ENCODE measurements at places on chromosomes 2 and 18.

DNA sequence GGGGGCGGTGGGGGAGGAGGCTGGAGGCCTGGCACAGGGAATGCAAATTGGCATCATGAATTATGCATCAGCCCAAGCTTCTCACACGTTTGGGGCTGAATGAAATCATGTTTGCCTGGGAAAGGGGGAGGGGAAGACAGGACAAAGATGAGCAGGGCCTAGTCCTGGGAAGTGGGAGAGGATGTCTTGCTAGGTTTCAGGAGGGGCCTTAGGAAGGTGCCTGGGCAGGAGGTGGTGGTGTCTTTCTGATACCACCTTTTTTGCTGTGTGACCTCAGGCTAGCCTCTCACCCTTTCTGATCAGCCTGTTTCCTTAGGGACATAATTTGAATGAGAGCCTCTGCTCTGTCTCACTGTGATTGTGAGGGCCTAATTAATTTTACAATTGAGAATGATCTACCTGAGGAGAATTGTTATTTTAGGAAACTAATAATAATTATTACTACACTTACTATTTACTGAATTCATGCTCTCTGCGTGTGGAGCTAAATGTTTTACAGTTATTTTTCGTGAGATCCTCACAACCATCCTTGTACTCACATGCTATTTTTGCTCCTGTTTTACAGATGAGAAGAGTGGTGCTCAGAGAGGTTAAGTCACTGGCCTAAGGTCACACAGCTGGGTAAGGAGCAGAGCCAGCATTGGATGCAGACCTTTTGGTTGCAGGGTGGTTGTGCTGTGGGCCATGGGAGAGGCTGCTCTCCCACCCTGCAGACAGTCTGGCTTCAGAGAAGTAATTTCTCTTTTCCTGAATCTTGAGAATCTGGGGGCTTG is 39.6 kb downstream of the INHBB start:
- DNase-seq: no peak

GRCh38 chr2:239576784-239577685 is 176.2 kb upstream of the HDAC4 start:
- no peak for DNase-seq

- no peak for DNase-seq
Measured at GRCh38 chr2:128366713-128367511, 48.2 kb upstream of the HS6ST1 start.

DNA sequence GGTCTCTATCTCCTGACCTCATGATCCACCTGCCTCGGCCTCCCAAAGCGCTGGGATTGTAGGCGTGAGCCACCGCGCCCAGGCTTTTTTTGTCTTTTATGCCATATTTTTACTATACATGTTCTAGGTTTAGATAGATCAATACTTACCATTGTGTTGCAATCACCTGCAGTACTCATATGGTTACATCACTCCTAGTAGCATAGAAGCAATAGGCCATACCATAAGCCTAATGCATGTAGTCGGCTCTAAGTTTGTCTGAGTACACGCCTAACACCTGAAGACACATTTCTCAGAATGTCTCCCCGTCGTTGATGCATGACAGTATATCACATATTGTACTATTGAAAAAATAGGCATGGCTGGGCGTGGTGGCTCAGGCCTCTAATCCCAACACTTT is 27.1 kb upstream of the TGIF1 start:
- no peak for DNase-seq

DNA sequence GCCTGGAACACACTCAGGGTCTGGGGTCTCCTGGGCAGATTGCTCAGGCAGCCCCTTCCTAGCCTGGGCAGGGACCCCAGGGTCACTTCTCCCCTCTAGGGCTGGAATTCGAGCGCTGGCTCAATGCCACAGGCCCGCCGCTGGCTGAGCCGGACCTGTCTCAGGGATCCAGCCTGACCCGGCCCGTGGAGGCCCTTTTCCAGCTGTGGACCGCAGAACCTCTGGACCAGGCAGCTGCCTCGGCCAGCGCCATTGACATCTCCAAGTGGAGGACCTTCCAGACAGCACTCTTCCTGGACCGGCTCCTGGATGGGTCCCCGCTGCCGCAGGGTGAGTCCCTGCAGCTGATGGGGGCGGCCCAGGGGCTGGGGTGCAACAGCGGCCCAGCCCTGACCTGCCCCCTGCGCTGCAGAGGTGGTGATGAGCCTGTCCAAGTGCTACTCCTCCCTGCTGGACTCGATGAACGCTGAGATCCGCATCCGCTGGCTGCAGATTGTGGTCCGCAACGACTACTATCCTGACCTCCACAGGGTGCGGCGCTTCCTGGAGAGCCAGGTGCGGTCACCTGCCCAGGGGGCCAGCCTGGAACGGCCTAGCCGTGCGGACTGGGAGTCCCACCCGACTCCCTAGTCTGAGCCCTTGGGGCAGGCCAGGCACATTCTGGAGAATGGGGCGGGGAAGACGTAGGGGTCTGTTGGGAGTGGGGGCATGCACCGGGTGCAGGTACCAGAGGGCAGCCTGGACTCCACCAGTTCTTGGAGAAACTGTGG is 8.3 kb downstream of the RNPEPL1 start:
- no peak for DNase-seq

- no peak for DNase-seq
Measured at GRCh38 chr2:196322973-196323810, 151.8 kb upstream of the STK17B start.

- peak; percentile 15 for DNase-seq
Measured at GRCh38 chr2:42464631-42465030, 29.2 kb downstream of the KCNG3 start.

GRCh38 chr2:79729532-79729931 is 216.7 kb downstream of the CTNNA2 start:
- DNase-seq: no peak

DNA sequence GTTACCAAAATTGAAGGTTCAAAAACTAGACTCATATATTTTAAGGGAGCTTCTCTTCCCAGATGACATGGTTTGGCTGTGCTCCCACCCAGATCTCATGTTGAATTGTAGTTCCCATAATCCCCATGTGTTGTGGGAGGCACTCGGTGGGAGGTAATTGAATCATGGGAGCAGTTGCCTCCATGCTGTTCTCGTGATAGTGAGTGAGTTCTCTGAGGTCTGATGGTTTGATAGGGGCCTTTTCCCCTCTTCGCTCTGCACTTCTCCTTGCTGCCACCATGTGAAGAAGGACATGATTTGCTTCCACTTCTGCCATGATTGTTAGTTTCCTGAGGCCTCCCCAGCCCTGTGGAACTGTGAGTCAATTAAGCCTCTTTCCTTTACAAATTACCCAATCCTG is 140.1 kb downstream of the MAIP1 start:
- peak; percentile 11 for DNase-seq

DNA sequence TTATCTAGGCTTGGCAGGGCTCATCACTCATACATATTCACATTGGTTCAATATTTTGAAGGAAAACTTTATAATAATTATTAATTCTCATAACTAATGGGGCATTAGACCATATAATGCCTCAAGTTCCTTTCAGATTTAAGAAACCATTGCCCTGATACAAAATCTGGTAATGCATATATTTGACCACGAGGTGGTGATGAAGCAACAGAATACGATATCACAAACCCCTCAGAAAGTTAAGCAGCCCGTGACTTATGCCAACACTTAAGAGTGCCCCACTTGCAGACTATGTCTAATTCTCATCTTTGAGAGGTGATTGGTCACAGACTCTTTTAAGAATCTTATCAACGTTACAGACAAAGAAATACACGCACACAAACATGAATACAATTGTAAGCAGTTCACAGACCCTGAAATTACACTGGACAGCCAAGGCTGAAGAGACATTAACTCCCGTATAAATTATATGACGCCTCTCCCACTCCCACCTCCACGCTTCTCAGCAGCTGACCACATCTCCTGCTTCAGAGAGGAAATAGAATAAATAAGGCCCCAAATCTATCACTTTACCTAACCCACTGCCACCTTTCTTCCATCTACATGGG is 20.7 kb upstream of the DNAH6 start:
- DNase-seq: peak; percentile 61

GRCh38 chr18:58769321-58769720 is 95.4 kb upstream of the ZNF532 start:
- DNase-seq: no peak

- no peak for DNase-seq
Measured at GRCh38 chr18:48819276-48819675, 131.5 kb downstream of the SMAD7 start.

- no peak for DNase-seq
Measured at GRCh38 chr18:37657493-37657892, 91.9 kb upstream of the CELF4 start.

- DNase-seq: peak; percentile 83
Measured at GRCh38 chr2:157875641-157876065, 477 bp downstream of the ACVR1 start.

DNA sequence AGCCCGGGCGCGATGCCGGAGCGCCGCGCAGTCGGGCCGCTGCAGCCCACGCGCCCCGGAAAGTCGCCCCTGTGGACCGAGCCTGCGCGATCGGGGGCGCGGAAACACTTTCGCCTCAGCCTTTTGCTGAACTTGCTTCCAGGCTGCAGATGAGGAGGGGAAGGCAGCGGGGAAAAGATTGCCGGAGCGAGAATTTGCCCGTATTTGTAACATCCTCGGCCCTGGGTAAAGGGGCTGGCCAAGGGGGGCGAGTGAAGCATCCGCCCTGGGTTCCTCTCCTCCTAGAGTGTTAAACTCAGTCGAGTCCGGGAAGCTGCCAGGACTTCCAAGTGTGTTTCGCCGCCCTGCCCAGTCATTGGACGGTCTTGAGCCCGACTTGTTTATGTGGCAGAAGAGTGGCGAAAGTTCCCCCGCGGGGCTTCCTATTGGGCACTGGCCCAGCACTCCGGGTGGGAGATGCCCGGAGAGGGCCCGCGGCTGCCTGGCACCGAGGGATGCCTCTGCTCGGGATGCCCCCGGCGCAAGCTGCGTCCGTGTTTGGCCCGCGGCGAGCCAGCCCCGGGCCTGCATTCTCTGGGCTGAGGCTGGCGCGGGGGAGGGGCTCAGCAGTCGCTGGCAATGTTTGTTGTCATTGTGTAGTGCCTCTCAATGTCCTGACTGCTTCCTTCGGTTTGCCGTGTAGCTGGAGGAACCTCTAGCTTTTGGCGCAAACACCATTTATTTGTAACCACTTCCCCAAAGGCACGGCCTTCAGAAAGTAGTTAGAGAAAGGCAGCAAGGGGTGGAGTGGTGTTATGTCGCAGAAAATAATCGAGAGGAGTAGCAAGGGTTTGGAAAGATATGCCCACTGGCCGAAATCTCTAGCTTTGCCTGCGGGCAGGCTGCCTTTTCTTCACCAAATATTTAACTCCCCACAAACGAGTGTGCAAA is 1.1 kb downstream of the CYBRD1 start:
- peak; percentile 65 for DNase-seq

DNA sequence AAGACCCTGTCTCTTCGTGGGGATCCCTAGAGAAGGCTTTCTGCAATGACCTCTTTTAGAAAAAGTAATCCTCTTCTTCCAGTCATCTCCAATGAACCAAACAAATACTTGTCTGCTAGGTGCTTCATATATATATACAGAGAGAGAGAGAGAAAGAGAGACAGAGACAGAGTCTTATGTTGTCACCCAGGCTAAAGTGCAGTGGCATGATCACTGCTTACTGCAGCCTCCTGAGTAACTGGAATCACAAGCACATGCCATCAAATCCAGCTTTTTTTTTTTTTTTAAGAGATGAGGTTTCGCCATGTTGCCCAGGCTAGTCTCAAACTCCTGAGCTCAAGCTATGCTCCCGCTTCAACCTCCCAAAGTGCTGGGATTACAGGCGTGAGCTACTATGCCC is 18.6 kb upstream of the PKDCC start:
- DNase-seq: no peak

GRCh38 chr2:103268841-103269498 is 507.1 kb downstream of the TMEM182 start:
- DNase-seq: no peak

DNA sequence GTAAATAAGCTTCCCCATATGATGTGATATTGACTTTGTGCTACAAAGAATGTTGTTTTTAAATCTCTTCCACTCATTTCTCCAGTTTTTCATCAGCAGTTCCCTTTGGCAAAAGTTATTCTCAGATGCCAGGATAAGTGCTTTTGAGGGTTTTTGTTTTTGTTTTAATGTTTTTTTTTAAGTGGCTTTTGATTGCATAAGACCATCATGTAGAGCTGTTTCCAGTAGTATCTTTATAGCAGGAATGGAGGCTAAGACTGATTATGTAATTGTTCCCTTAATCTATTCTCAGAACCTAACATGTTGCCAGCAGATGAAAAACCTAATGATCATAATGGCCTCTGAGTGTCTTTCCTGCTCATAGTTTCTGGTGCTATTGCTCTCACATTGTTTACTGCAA is 77.9 kb downstream of the CABLES1 start:
- DNase-seq: no peak

DNA sequence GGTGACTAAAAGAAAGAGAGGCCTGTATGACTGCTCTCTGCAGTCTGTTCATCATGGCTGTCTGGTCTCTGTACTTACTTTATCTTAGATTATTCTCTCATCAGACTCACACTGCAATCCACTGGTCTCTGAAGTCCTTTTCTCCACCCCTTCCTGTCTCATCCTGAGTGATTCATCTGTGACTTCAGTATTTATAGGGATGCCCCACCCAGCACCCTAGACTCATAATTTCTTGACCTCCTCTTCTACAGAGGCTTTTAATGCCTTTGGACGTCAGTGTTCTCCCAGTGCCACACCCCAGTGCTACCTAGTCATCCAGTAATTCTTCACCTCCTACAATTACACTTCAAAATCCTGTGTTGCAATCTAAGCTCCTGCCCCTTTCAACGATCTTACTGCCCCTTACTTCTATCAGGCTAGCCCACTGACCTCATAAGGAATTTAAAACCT is 14.9 kb upstream of the ITPRID2 start:
- no peak for DNase-seq

Data from K562 (cell line).